Large intestine (tissue), 12 donors: ENCODE measurements at places on chromosomes 2 and 18.

DNA sequence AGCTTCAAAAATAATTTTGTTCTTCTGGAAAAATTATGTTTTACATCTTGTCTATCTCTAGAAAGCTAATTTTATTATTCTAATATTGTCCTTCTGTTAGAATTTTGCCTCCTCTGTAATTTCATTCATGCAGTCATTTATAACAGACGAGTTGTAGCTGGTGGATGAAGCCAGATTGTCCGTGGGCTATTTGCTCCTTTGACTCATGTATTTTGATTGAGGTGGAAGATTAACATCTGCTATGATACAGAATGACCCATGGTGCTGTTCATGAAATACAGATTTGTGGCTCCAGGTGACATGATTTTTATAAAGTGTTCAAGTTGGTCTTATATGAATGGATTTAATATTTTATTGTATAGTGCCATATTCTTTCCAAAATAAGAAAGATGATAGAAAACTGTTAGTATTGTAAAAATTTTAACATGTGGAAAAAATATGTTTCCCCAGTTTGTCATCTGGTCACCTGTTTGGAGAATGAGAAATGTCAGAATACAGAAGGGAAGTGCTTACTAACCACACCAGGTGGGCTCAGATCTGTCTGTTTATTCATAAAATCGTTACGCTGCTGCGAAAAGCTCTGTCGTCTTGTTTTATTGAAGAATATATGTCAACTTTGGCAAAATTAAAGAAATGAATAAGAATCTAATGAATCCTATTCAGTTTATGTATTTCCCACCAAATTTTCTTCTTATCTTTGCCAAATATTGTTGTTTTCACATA lies 20.4 kb upstream of the L3MBTL4 start:
- no peaks in the 10 kb centered on the region for H3K4me1 ChIP-seq
- no peak overlapping the region for H3K4me3 ChIP-seq
- H3K27me3 ChIP-seq = no peaks in the 10 kb centered on the region
- no peak overlapping the region for H3K27ac ChIP-seq
- no peaks in the 10 kb centered on the region for H3K36me3 ChIP-seq
- no peak for DNase-seq

DNA sequence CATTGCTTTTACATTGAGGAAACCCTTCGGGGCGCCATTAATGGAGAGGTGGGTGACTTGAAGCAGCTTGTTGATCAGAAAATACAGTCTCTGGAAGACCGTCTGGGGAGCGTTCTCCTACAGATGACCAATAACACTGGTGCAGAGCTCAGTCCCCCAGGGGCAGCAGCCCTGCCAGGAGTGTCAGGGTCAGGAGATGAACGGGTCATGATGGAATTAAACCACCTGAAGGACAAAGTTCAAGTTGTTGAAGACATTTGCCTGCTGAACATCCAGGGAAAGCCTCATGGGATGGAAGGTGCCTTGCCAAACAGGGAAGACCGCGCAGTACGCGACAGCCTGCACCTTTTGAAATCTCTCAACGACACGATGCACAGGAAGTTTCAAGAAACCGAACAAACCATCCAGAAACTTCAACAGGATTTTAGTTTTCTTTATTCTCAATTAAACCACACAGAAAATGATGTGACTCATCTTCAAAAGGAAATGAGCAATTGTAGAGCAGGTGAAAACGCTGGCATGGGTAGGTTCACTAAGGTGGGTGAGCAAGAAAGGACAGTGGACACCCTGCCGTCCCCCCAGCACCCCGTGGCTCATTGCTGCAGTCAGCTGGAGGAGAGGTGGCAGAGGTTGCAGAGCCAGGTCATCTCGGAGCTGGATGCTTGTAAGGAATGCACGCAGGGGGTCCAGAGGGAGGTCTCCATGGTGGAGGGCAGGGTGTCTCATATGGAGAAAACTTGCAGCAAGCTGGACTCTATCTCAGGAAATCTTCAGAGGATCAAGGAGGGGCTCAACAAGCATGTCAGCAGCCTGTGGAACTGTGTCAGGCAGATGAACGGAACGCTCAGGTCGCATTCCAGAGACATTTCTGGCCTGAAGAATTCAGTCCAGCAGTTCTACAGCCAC lies 45.0 kb downstream of the EMILIN2 start:
- H3K36me3 ChIP-seq = no peaks in the 10 kb centered on the region
- H3K27me3 ChIP-seq = no peaks in the 10 kb centered on the region
- H3K4me3 ChIP-seq = no peak overlapping the region
- no peak for DNase-seq
- peaks cover 2% of the 10 kb centered on the region for H3K4me1 ChIP-seq

DNA sequence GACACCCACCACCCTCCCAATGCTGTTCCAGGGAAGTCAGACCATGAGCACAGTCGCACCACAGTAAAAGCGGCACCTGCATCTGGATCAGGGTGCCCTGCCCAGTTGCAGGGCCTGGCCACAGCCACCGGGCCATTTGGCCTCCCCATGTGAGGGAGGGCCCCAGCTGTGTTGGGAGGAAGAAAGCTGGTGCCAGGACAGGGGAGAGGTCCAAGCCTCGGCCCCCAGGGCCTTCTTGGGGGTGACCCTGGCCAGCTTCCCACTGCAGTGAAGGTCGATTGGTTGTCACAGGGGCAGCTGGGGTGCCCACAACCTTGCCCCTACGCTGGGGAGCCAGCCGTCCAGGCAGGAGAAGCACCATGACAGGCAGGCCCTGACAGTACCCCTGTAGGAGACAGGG lies 183.2 kb upstream of the RAB6C start:
- H3K27me3 ChIP-seq = no peaks in the 10 kb centered on the region
- no peak overlapping the region for H3K27ac ChIP-seq
- DNase-seq = no peak

DNA sequence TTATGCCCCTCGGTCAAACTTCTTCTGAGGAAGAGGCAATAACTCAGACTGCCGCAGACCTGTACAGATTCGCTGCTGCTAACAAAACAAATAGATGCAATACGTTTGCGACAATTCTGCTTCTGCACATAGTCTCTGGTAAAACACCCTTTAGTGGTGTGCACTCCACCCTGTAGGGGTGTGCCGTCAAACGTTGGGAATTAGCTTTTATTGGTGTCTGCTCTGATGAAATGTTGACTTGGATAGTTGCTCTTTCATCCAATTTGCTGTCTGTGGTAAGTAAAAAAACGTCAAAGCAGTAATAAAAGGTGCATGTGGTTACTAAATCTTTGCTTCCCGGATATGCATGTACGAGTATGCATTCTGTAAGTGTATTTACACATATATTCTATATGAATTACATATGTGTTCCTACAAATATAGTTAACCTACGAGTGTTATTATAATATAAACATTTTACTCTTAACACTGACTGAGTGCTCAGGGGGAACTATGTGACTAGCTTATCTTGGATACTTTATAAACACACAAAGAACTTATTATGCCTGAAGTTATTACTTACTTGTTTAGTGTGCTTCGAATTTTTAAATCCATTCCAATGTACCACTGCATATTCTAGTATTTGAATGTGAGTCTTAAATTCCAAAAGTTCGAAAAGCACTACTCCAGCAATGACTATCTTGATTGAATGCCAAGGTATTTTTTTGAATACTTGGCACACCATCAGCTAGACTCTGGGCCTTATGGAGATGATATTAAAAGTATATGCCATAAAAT lies 610.2 kb downstream of the ZEB2 start:
- H3K36me3 ChIP-seq = no peaks in the 10 kb centered on the region
- H3K27me3 ChIP-seq = no peaks in the 10 kb centered on the region
- no peak overlapping the region for H3K27ac ChIP-seq
- DNase-seq = peak; percentile 24
- no peak overlapping the region for H3K4me3 ChIP-seq

DNA sequence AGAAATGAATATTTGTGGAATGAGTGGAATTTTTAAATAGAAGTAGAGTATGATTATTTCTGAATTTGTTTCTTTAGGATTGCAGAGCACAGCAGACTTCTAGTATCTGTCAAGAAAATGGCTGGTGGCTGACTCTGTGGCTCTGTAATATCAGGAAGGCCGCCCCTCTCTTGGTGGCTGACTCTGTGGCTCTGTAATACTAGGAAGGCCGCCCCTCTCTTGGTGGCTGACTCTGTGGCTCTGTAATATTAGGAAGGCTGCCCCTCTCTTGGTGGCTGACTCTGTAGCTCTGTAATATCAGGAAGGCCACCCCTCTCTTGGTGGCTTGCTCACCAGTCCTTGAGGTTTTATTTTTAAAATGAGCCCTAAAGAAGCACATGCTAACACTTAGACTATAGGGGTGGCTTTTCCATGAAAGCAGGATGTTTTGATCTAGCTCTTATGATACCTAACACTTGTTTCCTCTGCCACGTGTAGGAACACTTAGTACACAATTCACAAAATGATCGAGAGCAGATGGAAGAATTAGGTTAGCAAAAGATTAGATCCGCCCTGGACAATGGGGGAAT lies 85.1 kb upstream of the TTC39C start:
- H3K27me3 ChIP-seq = no peaks in the 10 kb centered on the region
- DNase-seq = no peak

DNA sequence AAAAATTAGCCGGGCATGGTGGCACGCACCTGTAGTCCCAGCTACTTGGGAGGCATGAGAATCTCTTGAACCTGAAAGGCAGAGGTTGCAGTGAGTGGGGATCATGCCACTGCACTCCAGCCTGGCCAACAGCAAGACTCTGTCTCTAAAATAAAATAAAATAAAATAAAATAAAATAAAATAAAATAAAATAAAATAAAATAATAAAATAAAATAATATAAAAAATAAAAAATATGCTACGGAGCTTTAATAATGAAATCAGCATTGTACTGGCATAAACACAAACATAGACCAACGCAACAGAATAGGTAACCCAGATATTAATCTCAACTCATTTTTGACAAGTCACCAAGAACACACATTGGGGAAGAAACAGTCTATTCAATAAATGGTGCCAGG lies 973.4 kb upstream of the SOX11 start:
- no peak overlapping the region for H3K27ac ChIP-seq
- H3K4me3 ChIP-seq = no peak overlapping the region
- DNase-seq = no peak

DNA sequence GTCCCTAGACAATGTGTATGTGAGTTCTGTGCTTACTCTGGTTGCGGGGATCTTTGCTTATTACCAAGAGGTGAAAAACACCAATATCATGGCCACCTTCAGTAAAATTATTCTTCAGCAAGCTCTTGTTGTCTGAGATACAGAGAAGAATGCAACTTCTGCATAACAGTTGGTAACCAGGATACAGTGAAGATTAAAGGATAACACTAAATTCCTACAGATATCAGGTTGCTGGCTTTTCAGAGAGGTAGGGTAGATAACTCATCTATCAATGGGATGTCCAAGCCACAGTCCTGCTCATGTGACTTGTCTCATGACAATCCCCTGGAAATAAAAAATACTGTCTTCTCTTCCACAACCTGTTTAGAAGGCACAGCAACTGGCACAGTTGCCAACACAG lies 308.5 kb downstream of the TNS1 start:
- no peaks in the 10 kb centered on the region for H3K27me3 ChIP-seq
- H3K36me3 ChIP-seq = no peaks in the 10 kb centered on the region
- DNase-seq = no peak
- H3K4me3 ChIP-seq = no peak overlapping the region
- no peak overlapping the region for H3K27ac ChIP-seq

GRCh38 chr2:54836477-54836876 lies 113.0 kb downstream of the EML6 start:
- H3K36me3 ChIP-seq = no peaks in the 10 kb centered on the region
- H3K4me3 ChIP-seq = no peak overlapping the region
- H3K27me3 ChIP-seq = no peaks in the 10 kb centered on the region
- H3K4me1 ChIP-seq = no peaks in the 10 kb centered on the region
- DNase-seq = no peak

DNA sequence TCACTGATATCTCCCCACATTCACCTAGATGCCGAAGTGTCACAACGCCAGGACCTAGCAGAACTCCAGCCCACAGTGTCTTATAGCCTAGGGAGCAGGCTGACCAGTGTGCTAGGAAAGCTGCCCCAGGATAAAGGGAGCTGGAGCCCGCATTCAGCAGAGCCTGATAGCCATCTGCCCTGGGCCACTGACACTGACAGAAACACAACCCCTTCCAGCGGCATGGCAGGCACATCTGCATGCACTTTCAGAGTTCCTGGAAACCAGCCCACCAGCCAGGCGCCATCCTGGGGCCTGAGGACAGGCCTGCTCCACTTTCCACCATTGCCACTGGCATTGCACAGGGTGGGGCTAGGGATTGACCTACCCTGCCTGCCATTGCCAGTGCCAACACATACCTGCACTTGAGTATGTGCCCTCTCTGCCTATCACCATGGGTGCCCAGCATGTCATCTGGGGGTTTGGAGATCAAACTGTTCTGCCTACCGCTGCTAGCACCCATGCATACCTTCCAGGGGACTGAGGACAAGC lies 290.1 kb upstream of the KLHL14 start:
- no peak overlapping the region for H3K27ac ChIP-seq
- no peaks in the 10 kb centered on the region for H3K27me3 ChIP-seq
- DNase-seq = no peak
- no peak overlapping the region for H3K4me3 ChIP-seq
- no peaks in the 10 kb centered on the region for H3K36me3 ChIP-seq

DNA sequence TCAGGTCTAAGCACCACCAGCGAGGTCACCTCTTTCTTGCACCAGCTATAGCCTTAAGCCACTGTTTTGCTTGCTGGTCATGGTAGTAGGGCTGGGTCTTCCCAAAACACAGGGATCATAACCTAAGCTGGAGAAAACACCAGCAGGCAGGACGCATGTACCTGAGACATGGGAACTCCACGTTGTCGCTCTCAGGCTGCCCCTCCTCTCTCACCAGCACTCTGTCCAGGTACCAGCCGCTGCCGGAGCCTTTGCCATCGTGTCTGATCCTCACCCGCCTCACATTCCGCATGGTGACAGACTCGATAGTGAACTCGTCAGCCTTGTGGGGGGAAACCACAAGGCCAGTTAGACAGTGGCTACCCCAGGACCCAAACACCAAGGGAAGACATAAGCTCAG lies 79.5 kb downstream of the LOXHD1 start:
- H3K4me3 ChIP-seq = no peak overlapping the region
- H3K4me1 ChIP-seq = no peaks in the 10 kb centered on the region
- no peaks in the 10 kb centered on the region for H3K27me3 ChIP-seq
- no peak overlapping the region for H3K27ac ChIP-seq
- DNase-seq = no peak
